Dermis microvascular lymphatic vessel endothelial cell (primary cell): ENCODE measurements at places on chromosomes 12 and 14. TPM values are rescaled to one million over a fixed set of nuclear protein-coding genes. Genes with fewer than 3 reads are reported as not detected.

STAB2 gene
- total RNA-seq, result 0.77 and 71.1 TPM in 2 replicates

PAPLN gene
- 30.4 and 58.3 TPM in 2 replicates for total RNA-seq

LTB4R2 gene
- total RNA-seq, result 2.1 and 3.2 TPM in 2 replicates

SERPINA10 gene
- total RNA-seq, result not detected in 2 replicates

CLMN gene
- 0.26 and 0.63 TPM in 2 replicates for total RNA-seq

MEG3 gene
- total RNA-seq, result 1.2 and 10.1 TPM in 2 replicates

NEUROD4 gene
- total RNA-seq, result not detected in 2 replicates

RHOJ gene
- total RNA-seq, result 65.9 and 163 TPM in 2 replicates

ISM2 gene
- under 0.01 TPM in 2 replicates for total RNA-seq

ANO2 gene
- 16.0 and 29.7 TPM in 2 replicates for total RNA-seq

COX8C gene
- total RNA-seq, result not detected in 2 replicates

CLEC6A gene
- not detected in 2 replicates for total RNA-seq

POTEG gene
- not detected in 2 replicates for total RNA-seq

FAM177A1 gene
- 43.9 and 52.2 TPM in 2 replicates for total RNA-seq

DAO gene
- not detected in 2 replicates for total RNA-seq

CACNA1C gene
- 0.38 and 0.51 TPM in 2 replicates for total RNA-seq

MYF5 gene
- total RNA-seq, result not detected in 2 replicates

CLEC1A gene
- total RNA-seq, result 12.1 and 14.9 TPM in 2 replicates
